Hematopoietic multipotent progenitor cell treated with erythropoietin and hydrocortisone succinate and interleukin-3 and kit ligand, for 8 days (in vitro differentiated cells): ENCODE measurements at places on chromosomes 1 and 21.

GRCh38 chr21:42234464-42235241 is 15.7 kb downstream of the ABCG1 start:
- peak; percentile 16 for DNase-seq

DNA sequence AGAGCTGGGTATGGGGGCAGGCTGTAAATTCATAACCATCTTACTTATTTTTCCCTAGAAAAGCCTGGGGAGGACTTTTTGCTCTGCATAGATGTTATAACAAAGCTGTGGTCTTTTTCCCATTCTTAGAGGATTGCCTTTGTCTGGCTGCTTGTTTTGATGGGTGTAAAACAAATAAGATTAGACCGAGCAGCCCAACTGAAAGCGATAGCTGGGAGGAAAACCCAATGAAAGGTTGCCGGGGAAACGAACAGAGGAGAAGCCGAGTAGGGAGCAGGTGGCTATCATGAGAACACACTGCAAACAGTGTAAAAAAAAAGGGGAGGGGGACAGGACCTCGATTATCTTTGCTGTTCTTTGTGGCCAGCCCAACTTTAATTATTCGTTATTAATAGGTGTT is 1.9 kb downstream of the ELAVL4 start:
- DNase-seq: no peak

DNA sequence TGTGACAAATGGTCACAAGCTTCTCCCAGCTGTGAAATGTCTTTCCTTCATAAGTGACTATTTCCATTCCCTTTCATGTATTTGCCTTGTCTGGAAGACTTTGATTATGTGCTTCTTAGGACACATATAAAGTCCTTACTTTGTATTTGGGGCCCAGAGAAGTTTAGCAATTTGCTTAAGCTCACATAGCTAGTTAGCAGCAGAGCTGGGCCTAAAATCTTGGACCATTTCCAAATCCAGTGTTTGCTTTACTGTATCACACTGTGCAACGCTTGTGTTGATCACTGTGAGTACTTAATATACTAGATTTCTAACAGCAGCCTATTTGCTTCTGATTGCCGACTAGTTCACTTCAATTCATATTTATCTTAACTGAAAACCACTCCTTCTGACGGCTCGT is 2.2 kb upstream of the KCNA3 start:
- DNase-seq: no peak

GRCh38 chr1:53645690-53646078 is 93.3 kb downstream of the GLIS1 start:
- no peak for DNase-seq

GRCh38 chr1:84570436-84571149 is 3.6 kb downstream of the CTBS start:
- DNase-seq: no peak

DNA sequence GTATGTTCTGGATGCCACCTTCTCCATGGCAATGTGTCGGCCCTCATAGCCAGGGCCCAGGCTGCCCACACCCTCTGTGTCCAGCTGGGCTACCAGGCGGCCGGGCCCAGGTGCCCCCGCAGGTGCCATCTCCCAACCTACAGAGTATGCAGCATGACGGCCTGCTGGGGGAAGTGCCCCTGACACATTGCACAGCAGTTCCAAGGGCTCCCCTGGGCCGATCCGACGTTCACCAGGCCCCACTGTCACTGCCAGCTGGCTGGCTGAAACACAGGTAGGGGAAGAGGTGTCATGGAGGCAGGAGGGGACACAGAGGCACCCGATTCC is 5.4 kb downstream of the IGSF8 start:
- no peak for DNase-seq

- DNase-seq: no peak
These were observed 49.5 kb upstream of the TENT5C start for GRCh38 chr1:117556341-117556740.

DNA sequence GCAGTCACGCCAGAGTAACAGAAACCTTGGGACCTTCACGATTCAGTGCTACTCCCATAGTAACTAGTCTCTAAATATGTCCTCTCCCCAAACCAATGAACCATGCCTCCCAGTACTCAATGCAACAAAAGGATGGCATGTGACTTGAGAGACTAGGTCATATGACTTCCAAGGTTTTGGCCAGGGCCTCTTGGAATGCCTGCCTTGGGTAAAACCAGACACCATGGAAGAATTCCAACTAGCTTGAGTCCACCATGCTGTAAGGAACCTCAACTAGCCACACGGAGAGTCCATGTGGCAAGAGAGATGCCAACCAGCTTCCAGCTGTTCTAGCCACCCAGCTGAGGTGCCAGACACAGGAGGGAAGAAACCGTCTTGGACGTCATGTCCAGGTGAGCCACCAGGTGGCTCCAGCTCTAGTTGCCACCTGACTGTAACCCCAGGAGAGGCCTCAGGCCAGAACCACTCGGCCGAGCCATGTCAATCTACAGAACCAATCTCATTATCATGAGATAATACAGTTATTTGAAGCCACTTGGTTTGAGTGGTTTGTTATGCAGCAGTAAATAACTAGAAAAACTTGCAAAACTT is 115.0 kb downstream of the SYF2 start:
- peak; percentile 41 for DNase-seq

DNA sequence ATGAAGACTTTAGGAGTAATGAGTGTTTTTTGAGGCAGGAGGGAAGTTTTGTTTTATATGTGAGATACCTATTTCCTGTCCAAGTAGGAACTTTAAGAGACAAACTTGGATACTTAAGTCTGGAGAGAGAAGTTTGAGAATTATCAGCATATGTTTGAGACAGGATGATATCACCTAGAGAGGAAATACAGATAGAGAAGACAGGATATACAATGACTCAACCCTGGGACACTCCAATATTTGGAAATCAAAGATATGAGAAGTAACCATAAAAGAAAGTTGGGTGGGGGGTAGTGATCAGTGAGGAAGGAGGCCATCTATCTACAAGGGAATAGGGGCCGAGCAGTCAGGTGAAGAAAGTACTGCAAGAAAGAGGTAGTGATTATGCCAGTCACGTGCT is 6.5 kb downstream of the LCE7A start:
- DNase-seq: no peak

- no peak for DNase-seq
These were observed 355.9 kb upstream of the AJAP1 start for GRCh38 chr1:4298361-4299083.

- DNase-seq: no peak
These were observed 290.4 kb downstream of the AKT3 start for GRCh38 chr1:243559575-243560162.

GRCh38 chr1:220733086-220733601 is 15.0 kb upstream of the MTARC2 start:
- DNase-seq: peak; percentile 76
